Stimulated activated naive B cell treated with anti-CD40 and anti-IgM and Interleukin-4, amounts not matched to agents 10 μg/mL and 1 μg/mL and 100 μg/mL, for 72 hours (primary cell): ENCODE measurements at places on chromosomes 12 and 14.

GRCh38 chr12:46461459-46461858, 88.9 kb upstream of the SLC38A2 start:
- no peaks in the 10 kb centered on the region for H3K36me3 ChIP-seq
- no peaks in the 10 kb centered on the region for H3K27me3 ChIP-seq
- H3K4me3 ChIP-seq = no peak overlapping the region
- DNase-seq = no peak
- peaks cover 62% of the 10 kb centered on the region for H3K4me1 ChIP-seq
- peak overlapping the region; percentile 72 for H3K27ac ChIP-seq

DNA sequence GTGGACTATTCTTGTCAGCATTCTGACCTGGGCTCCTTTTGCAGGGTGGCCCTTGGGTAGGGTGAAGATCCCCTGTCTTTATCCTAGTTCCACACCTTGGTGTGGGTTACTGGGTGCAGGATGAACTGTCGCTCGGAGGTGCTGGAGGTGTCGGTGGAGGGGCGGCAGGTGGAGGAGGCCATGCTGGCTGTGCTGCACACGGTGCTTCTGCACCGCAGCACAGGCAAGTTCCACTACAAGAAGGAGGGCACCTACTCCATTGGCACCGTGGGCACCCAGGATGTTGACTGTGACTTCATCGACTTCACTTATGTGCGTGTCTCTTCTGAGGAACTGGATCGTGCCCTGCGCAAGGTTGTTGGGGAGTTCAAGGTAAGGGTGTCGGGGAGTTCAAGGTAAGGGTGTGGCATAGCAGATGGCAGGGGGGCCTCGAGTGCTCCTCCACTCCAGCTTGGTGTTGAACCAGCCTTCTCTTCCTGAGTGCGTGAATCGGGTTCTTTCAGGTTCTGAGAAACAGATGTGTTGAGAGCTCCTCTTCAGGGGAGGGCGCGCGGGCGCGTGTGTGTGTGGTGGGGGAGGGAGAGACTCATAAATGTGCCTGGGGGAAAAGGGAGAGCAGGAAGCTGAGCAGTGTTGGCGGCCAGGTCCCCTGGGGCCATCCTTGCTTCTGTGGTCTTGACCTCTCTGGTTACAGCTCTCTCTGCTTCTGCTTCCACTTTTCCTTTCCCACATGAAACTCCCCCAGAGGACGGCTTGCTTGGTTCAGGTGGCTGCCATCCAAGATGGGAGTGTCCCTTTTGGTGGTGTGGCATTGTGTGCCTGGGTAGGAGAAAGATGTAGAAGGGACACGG, 4.0 kb downstream of the ATG101 start:
- peak; percentile 49 for DNase-seq
- peaks cover 47% of the 10 kb centered on the region for H3K4me1 ChIP-seq
- H3K36me3 ChIP-seq = peaks cover 45% of the 10 kb centered on the region
- H3K27me3 ChIP-seq = no peaks in the 10 kb centered on the region

GRCh38 chr12:62631471-62632410, 165.1 kb downstream of the MON2 start:
- peak overlapping the region; percentile 87 for H3K4me3 ChIP-seq
- H3K27me3 ChIP-seq = peaks cover 60% of the 10 kb centered on the region
- peak overlapping the region; percentile 65 for H3K27ac ChIP-seq
- peaks cover 10% of the 10 kb centered on the region for H3K4me1 ChIP-seq
- DNase-seq = peak; percentile 8

GRCh38 chr12:101018540-101018939, 191.5 kb downstream of the SLC5A8 start:
- DNase-seq = no peak
- no peak overlapping the region for H3K4me3 ChIP-seq
- H3K4me1 ChIP-seq = no peaks in the 10 kb centered on the region

DNA sequence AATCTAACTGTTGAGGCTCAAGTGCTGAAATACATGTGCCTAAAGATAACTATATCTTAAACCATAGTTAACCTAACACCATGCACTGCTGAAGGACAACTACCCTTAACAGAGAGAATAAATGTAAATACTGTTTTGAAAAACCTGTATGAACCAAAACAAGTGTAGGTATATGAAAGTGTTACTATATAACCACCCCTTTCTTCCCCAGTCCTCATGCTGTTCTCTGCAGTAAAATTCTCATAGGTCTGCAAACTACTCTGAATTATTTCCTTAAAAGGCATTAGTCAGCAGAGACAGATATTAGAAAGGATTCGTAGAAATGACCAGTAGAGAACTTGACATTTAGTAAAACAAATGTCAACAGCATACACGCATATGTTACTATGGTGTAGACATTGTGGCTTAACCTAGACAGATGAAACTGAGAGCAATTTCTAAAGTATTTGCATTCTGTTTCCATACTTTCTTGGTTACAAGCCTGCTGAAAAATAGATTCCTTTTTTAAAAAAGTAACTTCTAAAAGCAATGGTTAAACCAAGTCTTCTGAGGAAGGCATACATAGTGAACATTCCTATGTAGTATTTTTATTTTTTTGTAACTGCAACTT, 13.9 kb downstream of the CSRP2 start:
- H3K27me3 ChIP-seq = no peaks in the 10 kb centered on the region
- no peak for DNase-seq
- peaks cover 11% of the 10 kb centered on the region for H3K4me1 ChIP-seq
- no peak overlapping the region for H3K4me3 ChIP-seq
- peaks cover 2% of the 10 kb centered on the region for H3K36me3 ChIP-seq
- no peak overlapping the region for H3K27ac ChIP-seq

DNA sequence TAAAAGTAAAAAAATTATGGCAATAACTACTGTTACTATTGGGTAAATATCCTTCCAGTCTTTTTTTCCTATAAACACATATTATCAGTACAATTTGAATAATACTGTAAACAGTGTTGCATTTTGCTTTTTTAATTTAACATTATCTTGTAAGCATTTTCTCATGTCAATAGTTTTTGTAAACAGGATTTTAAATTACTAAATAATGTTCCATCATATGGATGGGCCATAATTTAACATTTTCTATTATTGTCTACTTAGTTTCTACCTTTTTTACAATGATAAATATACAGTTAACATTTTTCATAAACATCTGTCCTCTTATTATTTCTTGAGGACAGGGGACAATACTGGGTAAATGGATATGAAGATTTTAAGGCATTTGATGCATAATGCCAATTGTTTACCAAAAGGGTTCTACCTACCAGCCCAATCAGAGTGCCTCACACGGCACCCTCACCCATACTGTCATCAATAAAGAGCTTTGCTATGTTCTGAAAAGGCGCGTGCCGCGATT, 759 bp upstream of the ACVR1B start:
- H3K36me3 ChIP-seq = no peaks in the 10 kb centered on the region
- H3K27ac ChIP-seq = peak overlapping the region; percentile 88
- peaks cover 27% of the 10 kb centered on the region for H3K27me3 ChIP-seq
- no peak for DNase-seq

GRCh38 chr12:46267575-46267824, 1.3 kb downstream of the SLC38A1 start:
- H3K27me3 ChIP-seq = no peaks in the 10 kb centered on the region
- peaks cover 15% of the 10 kb centered on the region for H3K36me3 ChIP-seq
- peaks cover 23% of the 10 kb centered on the region for H3K4me1 ChIP-seq
- no peak for DNase-seq
- no peak overlapping the region for H3K27ac ChIP-seq

DNA sequence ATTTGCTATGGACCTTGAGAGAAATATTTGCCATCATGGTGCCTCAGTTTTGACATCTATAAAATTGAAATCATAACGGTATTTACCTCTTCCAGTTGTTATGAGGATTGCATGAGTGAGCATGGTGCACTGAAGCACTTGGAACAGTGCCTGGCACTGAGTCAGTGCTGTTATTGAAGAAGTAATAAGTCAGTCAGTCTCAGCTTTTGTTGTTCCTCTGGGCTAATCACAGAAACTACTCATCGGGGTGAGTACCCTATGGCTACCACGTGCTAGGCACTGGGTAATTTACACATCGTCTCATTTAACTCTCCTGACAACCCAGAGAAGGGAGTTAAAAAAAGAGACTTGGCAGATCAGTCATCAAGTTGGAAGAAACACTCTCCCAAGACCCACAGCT, 159.5 kb upstream of the NRXN3 start:
- no peak overlapping the region for H3K4me3 ChIP-seq
- no peaks in the 10 kb centered on the region for H3K36me3 ChIP-seq
- no peak for DNase-seq
- no peak overlapping the region for H3K27ac ChIP-seq
- H3K4me1 ChIP-seq = no peaks in the 10 kb centered on the region
- peaks cover 28% of the 10 kb centered on the region for H3K27me3 ChIP-seq

GRCh38 chr14:65939184-65939583, 526.7 kb downstream of the FUT8 start:
- H3K4me1 ChIP-seq = no peaks in the 10 kb centered on the region
- peaks cover 13% of the 10 kb centered on the region for H3K27me3 ChIP-seq
- H3K4me3 ChIP-seq = no peak overlapping the region
- DNase-seq = no peak
- H3K27ac ChIP-seq = no peak overlapping the region

- H3K36me3 ChIP-seq = no peaks in the 10 kb centered on the region
- no peaks in the 10 kb centered on the region for H3K27me3 ChIP-seq
- H3K4me1 ChIP-seq = no peaks in the 10 kb centered on the region
Measured at GRCh38 chr12:33628087-33628486, 188.5 kb upstream of the SYT10 start.

DNA sequence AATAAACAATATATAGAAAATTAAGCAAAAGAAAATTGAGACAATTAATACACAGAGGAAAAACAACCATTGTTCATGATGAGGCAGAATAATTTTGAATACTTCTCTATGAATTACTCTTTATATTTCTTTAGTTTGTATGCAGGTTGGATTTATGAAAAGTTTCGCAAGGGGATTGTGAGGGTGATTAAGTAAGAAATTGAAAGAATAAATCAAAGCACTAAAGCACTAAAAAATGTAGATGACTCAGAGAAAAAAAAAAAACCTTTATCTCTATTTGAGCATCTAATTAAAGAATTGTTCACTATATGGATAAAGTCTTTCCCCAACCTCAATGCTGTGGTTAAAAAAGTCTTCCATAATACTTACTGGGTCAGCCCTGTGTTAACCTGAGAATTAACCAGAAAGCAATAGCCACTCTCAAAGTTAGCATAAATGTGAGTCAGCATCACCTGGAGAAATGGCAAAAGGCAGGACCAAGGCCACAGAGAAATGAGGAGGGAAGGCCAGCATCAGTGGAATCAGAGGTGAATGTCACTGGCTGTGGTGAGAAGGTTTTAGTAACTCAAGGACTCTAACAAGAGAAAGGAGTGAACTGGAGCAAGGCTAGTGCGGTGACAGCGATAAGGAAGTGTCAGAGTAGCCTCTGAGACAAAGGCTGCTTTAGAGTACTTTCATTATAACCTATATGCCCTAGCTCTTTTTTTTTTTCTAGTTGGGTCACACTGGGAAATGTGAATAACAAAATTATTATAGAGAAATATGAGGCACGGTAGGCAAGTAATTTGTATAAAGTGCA, 310.4 kb downstream of the KCNC2 start:
- no peak overlapping the region for H3K27ac ChIP-seq
- no peaks in the 10 kb centered on the region for H3K4me1 ChIP-seq
- H3K27me3 ChIP-seq = no peaks in the 10 kb centered on the region
- no peaks in the 10 kb centered on the region for H3K36me3 ChIP-seq
- H3K4me3 ChIP-seq = no peak overlapping the region
- no peak for DNase-seq

GRCh38 chr12:31931796-31932715, 27.2 kb upstream of the RESF1 start:
- H3K4me3 ChIP-seq = no peak overlapping the region
- no peaks in the 10 kb centered on the region for H3K27me3 ChIP-seq
- peaks cover 42% of the 10 kb centered on the region for H3K4me1 ChIP-seq
- no peak overlapping the region for H3K27ac ChIP-seq

DNA sequence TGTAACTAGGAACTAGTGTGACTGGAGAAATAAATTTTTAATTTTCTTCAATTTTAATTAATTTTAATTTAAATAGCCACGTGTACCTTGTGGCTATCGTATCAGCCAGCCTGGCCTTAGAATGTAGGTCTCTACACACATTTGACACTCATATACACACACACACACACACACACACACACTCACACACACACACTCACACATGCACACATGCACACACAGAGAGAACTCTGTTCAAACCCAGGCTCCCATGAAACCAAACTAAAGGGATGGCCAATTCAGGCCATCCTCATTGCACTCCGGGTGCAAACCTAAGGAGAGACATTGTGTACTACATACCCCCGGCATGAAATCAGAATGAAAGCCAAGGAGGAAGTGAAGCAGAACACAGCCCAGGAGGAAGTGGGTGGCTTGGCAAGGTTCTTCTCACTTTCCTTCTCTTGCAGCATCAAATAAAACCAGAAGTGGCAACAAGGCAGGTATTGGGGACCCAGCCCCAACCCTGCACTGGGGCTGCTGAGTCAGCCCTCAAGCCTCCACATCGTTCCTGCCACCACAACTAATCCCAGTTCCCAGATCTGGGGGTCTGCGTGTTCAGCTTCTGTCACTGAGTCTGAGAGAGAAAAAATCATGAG, 26.2 kb upstream of the CHPT1 start:
- H3K27ac ChIP-seq = peak overlapping the region; percentile 89
- peak; percentile 56 for DNase-seq
- no peaks in the 10 kb centered on the region for H3K36me3 ChIP-seq
- peak overlapping the region; percentile 71 for H3K4me3 ChIP-seq
- peaks cover 23% of the 10 kb centered on the region for H3K4me1 ChIP-seq

DNA sequence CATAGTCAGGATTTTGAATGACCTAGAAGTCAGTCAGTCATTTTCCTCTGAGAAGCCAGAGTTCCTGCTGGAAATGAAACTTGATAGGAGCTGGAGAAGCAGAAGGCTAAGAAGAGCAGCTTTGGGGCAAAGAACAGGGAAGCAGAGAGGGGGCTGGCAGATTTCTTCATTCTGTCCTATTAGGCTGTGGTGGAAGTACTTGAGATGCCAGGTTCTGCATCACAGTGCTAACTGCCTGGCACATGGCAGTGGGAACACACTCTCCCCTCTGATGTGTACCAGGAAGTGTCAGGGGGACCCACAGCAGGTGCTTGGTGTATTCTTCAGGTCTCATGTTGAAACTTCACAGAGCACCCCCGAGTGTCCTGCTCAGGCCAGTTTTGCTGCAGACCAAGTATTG, 61.0 kb downstream of the SUSD6 start:
- H3K27me3 ChIP-seq = no peaks in the 10 kb centered on the region
- no peak overlapping the region for H3K27ac ChIP-seq
- peaks cover 16% of the 10 kb centered on the region for H3K36me3 ChIP-seq
- peaks cover 98% of the 10 kb centered on the region for H3K4me1 ChIP-seq
- no peak for DNase-seq

- no peaks in the 10 kb centered on the region for H3K4me1 ChIP-seq
- H3K27ac ChIP-seq = no peak overlapping the region
- no peak overlapping the region for H3K4me3 ChIP-seq
- H3K27me3 ChIP-seq = peaks cover 13% of the 10 kb centered on the region
- no peak for DNase-seq
- H3K36me3 ChIP-seq = peaks cover 5% of the 10 kb centered on the region
Measured at GRCh38 chr12:3409662-3410061, 81.3 kb upstream of the PRMT8 start.

- no peak overlapping the region for H3K4me3 ChIP-seq
- no peaks in the 10 kb centered on the region for H3K36me3 ChIP-seq
- H3K27me3 ChIP-seq = peaks cover 11% of the 10 kb centered on the region
- DNase-seq = no peak
- H3K27ac ChIP-seq = no peak overlapping the region
Measured at GRCh38 chr14:71238835-71239234, 331.6 kb downstream of the PCNX1 start.

- H3K27ac ChIP-seq = no peak overlapping the region
- H3K27me3 ChIP-seq = peaks cover 4% of the 10 kb centered on the region
- H3K4me3 ChIP-seq = no peak overlapping the region
Measured at GRCh38 chr12:3086211-3086610, 9.0 kb downstream of the TSPAN9 start.
